IPS DF 6.9 (cell line): ENCODE measurements at places on chromosomes 6 and 20.

DNA sequence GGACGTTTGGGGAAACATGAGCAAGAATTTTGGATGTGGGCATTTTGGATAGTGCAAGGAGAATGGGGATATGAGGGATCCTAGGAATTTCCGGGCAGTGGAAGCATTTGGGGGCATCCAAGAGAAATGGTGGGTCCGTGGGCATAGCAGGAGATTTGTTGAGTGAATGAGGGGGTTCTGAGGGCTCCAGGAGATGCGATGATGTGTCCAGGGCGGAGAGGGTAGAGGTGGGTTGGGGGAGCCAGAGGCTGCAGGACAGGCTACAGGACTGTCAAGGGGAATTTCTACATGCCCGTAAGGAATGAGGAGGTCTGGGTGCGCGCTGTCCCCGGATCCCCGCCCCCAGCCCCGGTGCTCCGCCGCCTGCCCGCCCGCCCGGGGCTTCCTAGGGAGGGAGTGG lies 364 bp downstream of the FRS3 start:
- DNase-seq = no peak

GRCh38 chr6:38176797-38177751 lies 357.5 kb downstream of the ZFAND3 start:
- DNase-seq = no peak

- no peak for DNase-seq
Observed at GRCh38 chr6:151067684-151068596, 171.8 kb upstream of the AKAP12 start.

DNA sequence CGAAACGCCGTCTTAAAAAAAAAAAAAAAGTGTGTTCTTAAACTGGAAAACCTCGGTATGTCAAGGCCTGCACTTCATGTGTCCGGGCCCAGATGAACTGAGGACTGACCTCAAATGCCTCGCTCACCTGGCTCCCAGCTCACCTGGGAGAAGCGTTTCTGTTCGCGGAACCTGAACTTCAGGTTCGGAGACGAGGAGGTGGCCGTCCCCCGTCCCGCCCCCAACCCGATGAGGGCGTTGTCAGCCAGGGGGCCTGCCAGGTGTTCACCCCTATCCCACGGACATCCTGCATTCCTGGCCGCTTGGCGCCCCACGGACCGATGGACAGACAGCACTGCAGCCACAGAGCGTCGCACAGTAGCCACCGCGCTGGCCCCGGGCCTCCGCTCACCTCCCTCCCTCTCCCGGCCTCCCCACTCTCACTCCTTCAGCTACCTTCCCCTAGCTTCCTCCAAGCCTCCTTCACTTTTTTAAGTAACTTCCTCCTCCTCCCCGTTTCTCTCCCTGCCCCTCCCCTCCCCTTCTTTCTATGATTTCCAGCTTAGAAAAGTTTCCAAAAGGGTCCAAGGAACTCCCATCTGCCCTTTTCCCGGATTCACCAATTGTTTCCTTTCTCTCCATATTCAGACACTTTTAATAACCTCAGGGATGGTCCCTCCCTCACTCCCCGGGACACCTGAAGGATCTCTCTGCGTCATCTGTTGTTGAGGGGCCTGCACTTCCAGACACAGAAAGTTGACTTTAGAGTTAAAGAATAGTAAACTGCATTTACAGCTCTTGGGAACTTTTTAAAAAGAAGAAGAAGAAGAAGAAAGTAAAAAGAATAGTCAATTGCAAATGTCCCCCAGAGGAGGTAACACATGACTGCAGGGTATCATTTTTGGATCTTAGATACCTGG lies 22.7 kb upstream of the MCM3 start:
- no peak for DNase-seq
